ENCODE measurements at places on chromosomes 7 and 10. TPM values are rescaled to one million over a fixed set of nuclear protein-coding genes. Genes with fewer than 3 reads are reported as not detected.
A peak's percentile ranks its signal among the peaks of the same experiment; 100 is the strongest.

DNA sequence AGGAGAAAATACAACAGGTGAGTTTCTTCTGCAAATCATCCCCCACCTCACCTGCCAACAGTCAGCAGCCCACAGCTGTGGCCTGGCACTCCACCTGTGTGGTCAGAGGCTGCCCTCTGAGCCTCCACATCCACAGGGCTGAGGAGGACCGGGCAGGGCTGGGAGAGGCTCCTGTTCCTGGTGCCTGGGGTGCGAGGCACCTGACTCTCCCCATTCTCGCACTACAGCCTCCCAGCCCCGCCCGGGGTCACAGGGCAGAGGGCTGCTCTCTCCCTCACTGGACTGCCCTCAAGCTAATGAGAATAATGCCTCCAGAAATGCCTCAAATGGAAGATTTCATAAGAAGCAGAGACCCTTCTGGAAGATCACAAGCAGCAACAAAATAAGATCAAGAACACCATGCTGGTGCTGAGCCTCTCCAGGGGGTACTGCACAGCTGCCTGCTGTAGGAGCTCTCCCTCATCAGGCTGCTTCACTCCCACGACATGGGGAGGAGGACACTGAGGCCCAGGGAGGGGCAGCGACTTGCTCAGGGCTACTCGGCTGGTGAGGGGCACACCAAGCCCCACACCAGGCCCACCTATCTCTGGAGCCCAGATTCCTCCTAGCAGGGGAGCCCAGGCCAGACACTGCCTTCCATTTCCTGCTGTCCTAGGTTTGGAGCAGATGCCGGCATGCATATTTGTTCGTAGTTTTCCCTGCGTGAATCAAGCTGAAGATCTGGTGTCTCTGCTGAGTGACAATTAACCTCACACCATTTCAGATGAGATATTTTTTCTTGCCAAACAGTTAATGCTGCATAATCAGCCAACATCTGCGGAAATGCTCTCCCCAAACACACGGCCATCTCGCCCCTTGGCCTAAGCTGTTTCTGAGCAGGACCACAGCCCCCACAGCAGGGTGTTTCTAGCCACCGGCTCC, 76.5 kb downstream of the FAM53B start:
- DNase-seq, result peak; percentile 47
- H3K27ac ChIP-seq, result peak overlapping the region; percentile 22
- no peaks in the 10 kb centered on the region for H3K27me3 ChIP-seq
- H3K36me3 ChIP-seq, result no peaks in the 10 kb centered on the region
- peaks cover 21% of the 10 kb centered on the region for H3K4me1 ChIP-seq

ITGB8 gene
- 3.0 TPM for total RNA-seq

GSTK1 gene
- total RNA-seq, result 333 TPM

PRKAG2 gene
- 38.9 TPM for total RNA-seq

DNA sequence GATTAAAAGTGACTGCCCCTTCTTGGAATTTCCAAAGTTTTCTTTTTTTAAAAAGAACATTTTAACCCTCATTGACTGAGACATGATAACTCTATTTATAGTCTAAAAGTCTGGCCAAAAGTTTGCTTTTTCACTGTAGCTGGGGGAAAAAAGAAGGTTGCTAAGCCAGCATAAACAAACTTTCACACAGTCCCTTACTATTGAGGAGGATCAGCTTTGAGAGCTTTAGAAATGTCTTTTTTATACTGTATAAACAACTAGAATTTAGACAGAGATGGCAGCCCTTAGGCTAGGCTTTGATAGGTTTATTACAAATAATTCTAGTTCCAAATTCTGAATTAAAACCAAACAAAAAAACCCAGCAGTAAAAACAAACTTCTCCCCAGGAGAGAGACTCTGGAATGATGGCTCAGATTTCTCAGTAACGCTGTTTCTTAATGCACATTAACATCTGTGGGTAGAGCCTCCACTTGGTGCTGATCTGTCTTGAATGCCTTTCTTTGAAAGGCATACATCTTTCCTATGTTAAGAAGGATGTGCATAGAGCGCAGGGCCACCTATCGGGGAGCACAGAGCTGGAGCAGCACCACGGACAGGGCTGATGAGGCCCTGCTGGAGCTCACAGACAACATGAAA, 100.9 kb upstream of the PDLIM1 start:
- peak overlapping the region; percentile 37 for H3K27ac ChIP-seq
- H3K4me1 ChIP-seq, result peaks cover 58% of the 10 kb centered on the region

RASA4B gene
- total RNA-seq, result 41.9 TPM

GRCh38 chr7:71682841-71683781, 551.2 kb downstream of the GALNT17 start:
- DNase-seq, result no peak
- no peak overlapping the region for H3K4me3 ChIP-seq
- no peaks in the 10 kb centered on the region for H3K27me3 ChIP-seq
- H3K4me1 ChIP-seq, result no peaks in the 10 kb centered on the region
- no peak overlapping the region for H3K27ac ChIP-seq
- H3K36me3 ChIP-seq, result no peaks in the 10 kb centered on the region

DNA sequence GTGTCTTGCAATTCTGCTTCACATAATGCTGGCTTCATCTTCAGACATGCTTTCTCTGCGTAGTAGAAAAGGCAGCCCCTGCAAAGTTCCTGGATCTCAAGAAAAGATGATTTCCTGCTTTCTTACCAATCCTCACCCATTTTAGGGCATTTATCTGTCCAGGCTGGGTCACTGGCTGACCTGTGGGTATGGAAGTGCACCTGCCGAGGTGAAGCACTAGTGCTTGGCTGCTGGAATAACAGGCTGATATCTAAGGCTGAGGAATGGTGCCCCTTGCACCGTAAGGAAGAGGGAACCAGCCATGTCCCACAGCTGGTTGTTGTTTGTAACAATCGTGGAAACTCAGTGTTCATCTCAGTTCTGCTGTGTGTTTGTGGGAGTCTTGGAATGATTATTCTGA, 138.0 kb upstream of the KLF6 start:
- DNase-seq, result no peak
- H3K27me3 ChIP-seq, result no peaks in the 10 kb centered on the region
- no peaks in the 10 kb centered on the region for H3K36me3 ChIP-seq
- no peaks in the 10 kb centered on the region for H3K4me1 ChIP-seq
- no peak overlapping the region for H3K27ac ChIP-seq

Data from transverse colon (tissue), 4 donors.